ENCODE measurements at places on chromosomes 2 and 18.

GRCh38 chr18:23812546-23813440, 123.5 kb downstream of the LAMA3 start:
- DNase-seq = no peak

DNA sequence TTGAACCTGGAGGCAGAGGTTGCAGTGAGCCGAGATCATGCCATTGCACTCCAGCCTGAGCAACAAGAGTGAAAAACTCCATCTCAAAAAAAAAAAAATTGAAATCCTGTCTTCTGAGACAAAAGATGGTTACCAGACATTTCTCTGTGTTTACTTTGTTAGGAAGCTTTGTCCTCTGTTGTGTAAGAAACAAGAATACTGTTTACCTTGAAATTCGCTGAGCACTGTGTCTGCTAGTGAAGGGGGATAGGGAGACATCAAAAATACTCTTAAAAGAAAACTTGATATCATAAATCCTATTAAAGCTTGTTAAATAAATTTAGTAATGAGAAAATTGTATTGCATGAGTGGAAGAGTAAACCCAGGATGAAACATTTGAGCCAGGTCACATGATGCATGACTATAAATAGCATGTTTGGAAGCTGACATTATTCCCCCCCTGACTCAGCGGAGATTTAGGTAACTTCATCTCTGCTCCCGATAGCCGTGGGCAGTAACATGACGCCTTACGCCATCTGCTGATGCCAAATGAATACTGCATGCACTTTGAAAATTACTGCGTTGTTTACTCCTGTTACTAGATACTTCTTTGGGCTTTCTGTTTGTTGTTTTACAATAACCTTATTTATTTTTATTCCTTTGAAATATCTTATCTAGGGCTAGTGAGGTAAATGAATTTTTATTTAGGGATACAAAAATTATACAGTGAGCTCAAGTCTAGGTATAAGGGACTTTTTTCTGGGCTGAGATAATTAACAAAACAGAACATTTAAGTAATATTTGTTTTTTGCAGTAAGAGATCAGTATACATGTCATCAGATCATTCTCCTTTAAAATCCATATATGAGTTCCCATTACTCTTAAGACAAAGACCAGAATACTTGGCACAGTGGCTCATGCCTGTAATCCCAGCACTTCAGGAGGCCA, 134.9 kb downstream of the MAP3K20 start:
- peak; percentile 13 for DNase-seq

GRCh38 chr2:46972438-46972837, 56.8 kb upstream of the MCFD2 start:
- no peak for DNase-seq

- DNase-seq = no peak
These were observed 154.7 kb upstream of the RMP24 start for GRCh38 chr18:35817604-35818352.

DNA sequence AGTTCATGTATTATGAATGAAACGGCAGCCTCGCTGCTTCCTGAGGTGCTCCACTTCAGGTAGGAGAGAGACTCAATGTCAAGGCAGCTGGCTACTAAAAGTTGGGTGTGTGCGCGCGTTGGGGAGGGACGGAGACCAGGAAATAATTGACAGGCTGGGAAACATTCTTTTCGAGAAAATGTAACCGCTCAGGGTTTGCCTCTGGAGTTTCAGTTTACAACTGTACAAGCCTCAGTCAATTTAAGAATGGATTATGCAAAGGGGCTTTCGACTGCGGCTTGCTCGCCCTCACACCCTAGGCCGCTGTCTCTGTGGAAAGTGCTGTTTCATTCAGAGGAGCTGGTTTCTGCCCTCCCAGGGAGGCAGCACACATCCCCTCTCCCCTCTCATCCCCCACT, 4.4 kb upstream of the SPRED2 start:
- DNase-seq = no peak

DNA sequence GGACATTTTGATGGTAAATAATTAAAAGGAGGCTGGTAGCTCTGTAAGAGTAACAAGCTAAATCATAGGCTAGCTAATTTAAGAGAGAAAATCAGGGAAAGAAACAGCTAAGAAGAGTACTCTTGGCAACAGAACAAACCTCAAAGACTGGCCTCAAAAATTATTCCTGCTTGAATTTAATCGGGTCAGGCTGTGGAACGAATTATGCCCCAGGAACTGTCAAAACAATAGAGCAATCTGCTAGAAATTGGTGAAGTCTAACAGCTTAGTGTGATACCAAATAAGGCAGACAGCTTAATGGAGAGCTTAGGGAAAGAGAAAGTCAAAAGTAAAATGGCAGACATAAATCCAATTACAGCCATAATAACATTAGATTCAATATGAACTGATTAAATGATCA, 215.7 kb downstream of the MREG start:
- DNase-seq = no peak

- DNase-seq = no peak
These were observed 3.2 kb downstream of the ID2 start for GRCh38 chr2:8684878-8685696.

DNA sequence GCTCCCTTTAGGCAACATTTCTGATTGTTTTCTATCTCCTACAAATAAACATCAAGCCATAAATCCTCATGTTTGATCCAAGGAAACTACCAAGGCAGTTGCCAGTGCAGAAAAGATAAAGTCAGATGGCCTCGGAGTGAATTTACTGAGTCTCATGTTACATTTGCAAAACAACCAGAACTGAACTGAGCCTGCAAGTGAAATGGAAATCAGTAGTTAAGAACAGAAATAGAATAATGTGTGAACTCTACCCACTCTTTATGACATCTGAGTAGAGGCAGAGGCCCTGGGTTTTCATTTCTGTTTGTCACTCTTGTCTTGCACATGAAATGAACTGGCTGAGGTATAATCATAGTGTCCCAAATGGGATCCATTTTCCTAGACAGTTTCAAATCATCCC, 20.4 kb upstream of the DAPL1 start:
- DNase-seq = no peak

DNA sequence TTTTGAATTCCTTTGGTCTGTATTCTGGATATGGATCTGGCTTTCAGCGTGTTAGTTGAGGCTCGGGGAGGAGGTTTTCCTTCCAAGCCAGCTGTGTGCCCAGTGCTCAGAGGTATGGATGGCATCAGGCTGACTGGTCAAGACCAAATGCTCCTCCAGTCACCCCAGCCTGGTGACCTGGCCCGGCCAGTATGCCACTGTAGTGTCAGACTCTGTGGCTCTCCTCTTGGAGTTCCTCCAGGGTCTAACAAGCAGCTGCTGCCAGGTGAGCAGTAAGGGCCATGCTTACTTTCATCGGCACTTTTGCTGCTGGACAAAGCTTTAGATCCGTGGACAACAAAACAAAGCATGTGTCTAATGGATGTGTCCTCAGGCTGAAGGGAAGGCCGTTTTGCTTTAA, 44.1 kb downstream of the CABLES1 start:
- no peak for DNase-seq

- DNase-seq = no peak
These were observed 54.5 kb downstream of the FAM171B start for GRCh38 chr2:186748354-186748753.

- no peak for DNase-seq
These were observed 24.8 kb upstream of the HNRNPA3 start for GRCh38 chr2:177187631-177188312.

DNA sequence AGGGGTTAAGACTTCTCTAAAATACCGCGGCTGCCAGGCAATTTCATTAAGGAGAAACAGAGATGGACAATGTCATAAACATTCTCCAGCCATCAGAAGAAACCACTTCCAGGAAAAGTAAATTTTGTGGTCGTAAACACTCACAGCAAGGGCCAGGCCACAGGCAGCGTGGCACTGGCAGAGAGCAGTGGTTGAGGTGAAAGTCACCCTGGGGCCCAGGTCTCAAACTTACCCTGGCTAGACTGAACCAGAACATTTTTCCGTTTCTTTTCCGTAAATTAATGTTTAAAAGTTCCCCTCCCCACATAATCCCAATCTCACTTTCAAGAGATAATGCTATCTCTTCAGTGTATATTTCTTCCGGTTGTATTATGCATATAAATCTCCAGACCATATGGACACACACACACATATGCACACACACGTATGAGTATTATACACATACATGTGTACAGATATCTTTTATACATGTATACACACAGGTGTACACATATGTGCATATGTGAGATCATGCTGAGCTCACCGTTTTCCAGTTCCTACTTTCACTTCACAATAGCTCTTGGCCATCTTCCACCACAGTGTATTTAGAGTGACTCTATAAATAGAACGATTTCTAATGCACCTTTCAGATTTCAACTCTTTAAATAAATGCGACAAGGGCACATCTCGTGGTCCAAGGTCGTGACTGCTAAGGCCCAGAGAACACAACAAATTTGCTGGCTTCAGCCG, 90.1 kb downstream of the MALT1 start:
- DNase-seq = no peak

DNA sequence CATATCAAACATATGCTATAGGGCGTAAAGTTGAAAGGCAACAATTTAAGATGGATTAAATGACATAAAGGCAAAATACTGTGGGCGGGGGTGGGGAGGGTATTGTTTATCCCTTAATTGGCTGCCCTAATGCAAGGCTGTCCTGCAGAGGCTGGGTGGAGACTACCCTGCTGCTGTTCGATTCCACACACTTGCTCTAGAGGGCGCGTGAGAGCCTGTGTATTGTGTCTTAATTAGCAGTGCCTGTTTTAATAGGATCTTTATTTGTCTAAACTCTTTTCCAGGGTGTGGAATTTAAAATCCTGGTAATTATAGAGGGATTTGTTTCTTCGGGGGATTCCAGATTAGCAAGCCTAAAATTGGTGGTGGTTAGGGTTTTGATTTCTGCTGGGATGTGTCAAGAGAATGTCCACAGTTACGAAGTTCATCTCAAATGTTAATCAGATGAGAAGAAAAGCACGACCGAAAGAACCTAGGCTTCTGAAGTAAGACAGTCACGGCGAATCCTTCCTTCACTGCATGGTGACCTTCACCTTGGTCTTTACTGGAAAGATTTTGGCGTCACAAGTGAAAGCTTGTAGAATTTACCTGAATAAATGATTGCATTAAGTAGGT, 103.5 kb upstream of the MAP3K20 start:
- no peak for DNase-seq

- no peak for DNase-seq
These were observed 38.2 kb upstream of the CAVIN2 start for GRCh38 chr2:191885098-191885497.

Measured in effector CD4-positive, alpha-beta T cell (primary cell).